HFF-Myc (cell line): ENCODE measurements at places on chromosomes 6 and 20.

- DNase-seq = no peak
Measured at GRCh38 chr20:46253391-46253790, 54.9 kb downstream of the CDH22 start.

GRCh38 chr6:10073341-10073740 lies 341.5 kb downstream of the TFAP2A start:
- no peak for DNase-seq

- DNase-seq = peak; percentile 71
Measured at GRCh38 chr20:52490711-52491430, 299.3 kb upstream of the ZFP64 start.

- DNase-seq = no peak
Measured at GRCh38 chr6:52362443-52363227, 684 bp downstream of the PAQR8 start.

- no peak for DNase-seq
Measured at GRCh38 chr20:45128099-45128498, 3.8 kb upstream of the WFDC12 start.

GRCh38 chr6:19443411-19443810 lies 393.8 kb upstream of the ID4 start:
- no peak for DNase-seq

DNA sequence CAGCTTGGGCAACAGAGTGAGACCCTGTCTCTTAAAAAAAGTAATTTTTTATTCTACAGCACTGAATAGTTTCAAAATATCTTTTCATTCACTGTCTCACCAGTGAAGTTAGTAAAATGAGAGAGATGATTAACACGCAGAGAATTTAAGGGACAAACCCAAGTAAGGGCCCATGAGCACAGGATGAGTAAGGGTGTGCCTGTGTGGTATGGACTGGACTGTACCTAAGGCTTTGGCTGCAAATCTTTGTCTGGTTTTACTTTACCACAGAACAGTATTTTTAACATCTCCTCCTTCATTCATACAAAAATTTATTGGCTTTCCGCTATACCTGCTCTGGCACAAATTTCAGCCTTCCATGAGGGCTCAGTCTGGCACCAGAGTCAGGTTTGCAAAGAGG lies 433.3 kb downstream of the UTRN start:
- DNase-seq = no peak

DNA sequence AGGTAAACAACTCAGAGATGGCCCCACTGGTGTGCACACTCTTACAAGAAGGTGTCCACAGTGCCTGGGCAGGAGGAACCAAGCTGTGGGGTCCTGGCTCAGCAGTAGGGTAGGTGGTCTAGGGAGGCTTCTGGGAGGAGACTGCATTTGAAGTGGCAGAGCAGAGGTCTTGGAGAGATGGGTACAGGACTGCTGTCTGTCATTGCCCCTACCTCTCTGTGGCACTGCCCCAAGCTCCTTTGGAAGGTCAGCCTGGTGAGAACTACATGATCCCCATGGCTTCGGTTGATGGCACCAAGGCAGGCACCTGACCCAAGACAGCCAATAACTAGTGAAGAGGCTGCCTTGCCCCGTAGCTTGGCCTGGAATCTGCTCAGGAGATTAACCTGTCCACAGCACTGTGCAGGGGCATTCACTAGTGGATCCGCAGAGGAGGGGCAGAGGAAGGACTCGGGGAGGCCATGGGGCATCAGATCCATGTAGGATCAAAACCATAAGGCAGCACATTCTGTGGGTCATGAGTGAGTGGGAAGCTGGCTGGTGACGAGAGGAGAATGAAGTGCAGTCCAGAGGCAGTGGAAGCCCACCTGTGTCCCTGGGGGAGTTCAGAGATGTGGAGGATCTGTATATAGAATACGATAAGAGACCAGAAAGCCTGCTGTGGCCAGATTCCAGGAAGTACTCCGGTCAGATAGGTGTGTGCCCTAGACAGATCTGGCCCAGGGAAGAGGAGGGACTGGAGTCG lies 162.0 kb downstream of the GRM4 start:
- no peak for DNase-seq

- DNase-seq = no peak
Measured at GRCh38 chr6:72916298-72916697, 294.4 kb downstream of the KCNQ5 start.

GRCh38 chr6:35357677-35358076 lies 15.3 kb downstream of the PPARD start:
- no peak for DNase-seq

DNA sequence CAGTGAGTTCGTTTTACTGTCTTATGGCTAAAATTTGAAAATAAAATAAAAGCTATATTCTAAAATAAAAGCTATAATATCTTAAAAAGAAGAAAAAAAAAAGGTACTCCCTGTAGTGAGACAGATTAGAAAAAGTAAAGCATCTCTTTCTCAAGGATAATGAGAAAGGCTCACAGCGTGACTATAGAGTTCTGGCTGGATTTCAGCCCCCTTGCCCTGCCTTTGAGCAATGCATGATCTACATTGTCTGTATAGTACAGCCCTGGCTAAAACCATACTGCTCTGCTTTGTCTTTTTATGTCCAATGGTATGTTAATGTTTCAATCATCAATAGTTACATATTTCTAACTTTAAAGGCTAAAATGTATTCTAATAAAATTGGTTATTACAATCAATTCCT lies 91.2 kb downstream of the PRSS35 start:
- no peak for DNase-seq

DNA sequence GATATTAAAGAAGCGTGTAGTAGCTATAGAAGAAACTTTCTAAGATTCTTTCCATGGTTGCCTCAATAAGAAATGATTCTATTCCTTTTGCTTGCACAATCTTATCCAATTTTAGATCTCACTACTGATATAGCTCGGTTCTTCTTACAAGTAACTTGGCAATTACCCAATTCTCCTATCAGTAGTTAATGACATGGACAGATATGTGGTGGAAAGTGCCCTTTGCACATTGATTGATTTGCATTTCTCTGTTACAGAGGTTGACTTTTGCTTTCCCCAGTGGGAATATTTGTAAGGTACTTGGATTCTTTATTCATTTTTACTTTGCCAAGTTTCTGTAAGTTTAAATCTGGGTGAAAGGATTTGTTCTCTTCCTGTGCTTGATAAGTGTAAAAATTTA lies 93.7 kb upstream of the QKI start:
- no peak for DNase-seq

DNA sequence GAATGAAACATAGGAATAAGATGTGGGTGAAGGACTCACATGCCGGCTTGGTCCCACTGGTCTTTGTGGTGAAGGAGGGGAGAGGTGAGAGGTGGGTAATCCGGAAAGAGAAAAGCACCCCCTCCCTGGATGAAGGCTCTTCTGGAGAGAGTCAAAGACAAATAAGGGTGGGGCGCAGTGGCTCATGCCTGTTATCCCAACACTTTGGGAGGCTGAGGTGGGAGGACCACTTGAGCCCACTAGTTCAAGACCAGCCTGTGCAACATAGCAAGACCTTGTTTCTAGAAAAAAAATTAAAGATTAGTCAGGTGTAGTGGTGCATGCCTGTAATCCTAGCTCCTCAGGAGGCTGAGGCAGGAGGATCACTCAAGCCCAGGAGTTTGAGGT lies 3.1 kb downstream of the LTB start:
- DNase-seq = no peak

DNA sequence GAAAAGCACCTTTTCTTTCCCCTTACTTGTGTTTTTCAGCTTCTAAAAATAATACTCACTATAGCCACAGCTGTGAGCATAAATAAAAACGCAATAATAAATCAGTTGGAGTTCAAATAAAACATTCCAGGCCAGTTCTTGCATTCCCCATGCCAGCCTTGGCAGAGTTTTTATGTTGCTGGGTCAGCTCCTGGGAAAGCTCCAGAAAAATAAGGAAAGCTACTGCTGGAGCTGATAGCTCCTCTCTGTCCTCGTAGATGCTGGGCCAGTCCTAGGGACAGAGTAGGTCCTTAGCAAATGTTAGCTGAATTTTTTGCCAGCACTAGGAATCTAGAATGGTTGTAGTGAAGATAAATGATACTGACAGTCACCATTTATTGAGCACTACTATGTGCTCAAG lies 389.0 kb upstream of the SYNCRIP start:
- DNase-seq = no peak

DNA sequence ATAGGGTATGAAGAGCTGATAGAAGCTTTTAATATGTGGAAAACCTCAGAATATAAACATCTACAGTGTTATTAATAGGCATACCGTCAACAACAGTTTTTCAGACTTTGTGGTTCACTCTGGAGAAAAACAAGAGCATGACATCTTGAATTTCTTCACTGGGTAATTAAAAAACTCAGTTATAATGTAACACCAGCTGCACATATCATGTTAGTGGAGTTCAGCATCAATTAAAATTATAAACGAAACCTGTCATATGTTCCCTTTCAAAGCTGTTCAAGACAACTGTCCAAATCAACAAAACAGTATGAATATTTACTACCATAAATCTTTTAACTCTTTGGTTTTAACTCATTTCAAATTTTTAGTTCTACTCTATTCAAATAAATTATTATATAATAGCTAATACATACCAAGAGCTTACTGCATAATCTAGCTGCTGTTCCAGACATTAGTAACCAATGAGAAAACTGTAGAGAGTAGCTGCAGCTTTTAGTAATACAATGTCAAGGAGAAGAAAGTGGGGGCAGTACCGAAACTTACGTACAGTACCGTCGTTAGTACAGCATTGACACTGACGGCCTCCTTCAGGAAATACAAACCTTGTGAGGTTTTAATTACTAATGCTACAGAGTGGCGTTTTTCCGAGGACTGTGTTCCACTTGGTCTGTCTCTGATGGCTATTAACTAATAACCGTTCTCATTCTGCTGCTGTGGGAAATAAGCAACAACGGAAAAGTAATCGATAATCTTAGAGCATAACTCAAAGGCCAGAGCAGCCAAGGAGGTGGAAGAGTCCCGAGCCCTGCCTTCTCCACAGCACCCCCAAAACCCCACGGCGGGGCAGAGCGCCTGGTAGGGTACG lies 532 bp upstream of the PM20D2 start:
- peak; percentile 19 for DNase-seq

GRCh38 chr6:33815854-33816253 lies 12.1 kb upstream of the MLN start:
- DNase-seq = no peak

DNA sequence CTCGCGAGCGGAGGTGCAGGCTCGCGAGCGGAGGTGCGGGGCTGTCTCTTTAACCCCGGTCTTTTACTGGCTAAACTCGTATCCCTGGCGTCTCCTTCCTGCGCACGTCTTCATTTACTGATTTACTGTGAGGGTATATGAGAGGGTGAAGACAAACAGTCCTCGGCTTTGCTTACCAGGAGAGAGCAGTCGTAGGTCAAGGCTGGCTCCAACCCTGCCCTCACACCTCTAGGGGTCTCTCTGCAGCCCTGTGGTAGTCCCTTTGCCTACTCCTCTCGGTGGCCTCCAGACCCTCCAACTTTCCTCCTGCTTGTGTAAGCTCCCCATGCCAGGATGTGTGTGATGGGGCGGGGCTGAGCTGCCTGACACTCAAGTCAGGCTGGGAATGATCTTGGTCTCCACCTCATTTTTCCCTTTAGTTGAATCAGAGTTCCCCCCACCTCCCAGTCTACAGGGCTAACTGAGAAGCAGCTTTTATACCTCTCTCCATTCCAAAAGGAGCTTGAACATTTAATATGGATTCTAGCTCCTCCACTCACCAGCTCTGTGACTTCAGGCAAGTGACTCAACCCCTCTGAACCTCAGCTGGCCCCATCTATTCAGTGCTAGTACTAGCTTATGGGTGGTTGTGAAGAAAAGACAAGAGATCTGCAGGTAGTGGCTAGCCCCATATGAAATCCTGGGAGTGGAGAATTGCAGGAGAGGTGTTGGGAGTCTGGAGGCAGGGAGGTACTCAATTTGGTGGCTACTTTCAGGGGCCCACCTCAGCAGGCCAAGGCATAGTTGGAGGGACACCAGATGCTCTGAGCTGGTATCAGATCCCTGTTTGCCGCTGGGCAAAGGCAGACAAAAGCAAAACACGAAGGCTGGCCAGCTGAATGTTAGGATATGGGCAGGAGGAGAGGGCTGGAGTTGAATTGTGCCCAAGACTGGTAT lies 902 bp downstream of the SLC29A1 start:
- no peak for DNase-seq

DNA sequence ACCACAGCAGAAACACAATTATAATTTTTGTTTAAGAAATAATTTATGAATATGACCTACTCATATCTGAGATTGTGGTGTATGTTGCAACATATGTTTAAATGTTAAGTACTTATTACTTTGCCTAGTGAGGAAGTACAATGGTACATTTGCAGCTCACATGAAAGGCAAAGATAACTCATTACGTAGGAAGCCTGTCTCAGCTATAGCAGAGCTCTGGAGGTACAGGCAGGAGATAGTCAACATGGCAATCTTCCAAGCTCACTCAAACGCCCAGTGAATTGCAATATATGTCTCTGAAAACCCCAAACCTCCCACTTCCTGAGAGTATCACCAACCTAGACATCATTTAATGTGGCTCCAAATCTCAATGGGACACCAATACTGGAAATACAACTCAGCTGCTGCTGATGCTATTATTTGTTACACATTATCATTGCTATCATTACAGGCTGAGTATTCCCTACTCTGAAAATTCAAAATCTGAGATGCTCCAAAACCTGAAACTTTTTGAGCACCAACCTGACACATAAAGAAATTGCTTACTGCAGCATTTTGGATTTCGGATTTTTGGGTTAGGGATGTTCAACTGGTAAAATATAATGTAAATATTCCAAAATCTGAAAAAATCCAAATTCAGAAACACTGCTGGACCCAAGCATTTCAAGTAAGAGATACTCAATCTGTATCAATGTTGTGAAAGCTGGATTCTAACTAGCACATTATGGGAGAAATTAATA lies 25.1 kb upstream of the GSTA4 start:
- no peak for DNase-seq

DNA sequence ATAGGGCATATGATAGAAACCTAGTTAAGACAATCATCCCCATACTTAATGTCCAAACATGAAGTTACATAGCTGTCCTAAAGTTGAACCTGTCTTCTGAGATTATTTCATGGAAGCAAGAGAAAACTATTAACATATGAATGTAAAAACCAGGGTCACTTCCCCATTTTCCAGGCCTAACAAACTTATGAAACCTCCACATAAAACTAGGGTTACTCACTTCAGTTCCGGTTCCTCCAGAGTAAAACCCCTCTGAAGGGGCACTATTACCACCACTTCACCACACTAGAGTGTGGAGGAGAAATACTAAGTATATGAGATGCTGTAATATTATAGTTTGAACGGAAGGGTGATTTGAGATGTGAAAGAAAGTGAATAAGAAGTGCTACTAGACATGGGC lies 14.9 kb downstream of the PRKN start:
- no peak for DNase-seq

DNA sequence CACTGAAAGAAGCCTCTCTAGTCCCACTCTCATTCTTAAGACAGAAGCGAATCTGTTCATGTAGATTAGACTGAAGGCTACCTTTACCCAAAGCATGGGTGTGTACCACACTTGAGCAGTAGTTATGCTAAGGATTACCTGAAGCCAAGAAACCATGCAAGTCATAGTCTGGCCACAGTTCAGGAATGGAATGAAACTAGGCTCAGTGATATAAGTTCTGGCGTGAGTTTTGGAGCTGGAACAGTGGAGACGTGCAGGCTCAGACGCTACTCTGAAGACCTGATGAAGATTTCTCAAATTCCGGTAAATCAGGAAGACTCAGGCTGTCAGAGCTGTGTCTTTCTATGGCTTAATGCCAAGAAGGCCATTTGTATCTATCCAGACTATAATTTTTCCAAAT lies 219.9 kb downstream of the HDGFL1 start:
- no peak for DNase-seq
